ENCODE measurements at places on chromosomes 4 and X.

DNA sequence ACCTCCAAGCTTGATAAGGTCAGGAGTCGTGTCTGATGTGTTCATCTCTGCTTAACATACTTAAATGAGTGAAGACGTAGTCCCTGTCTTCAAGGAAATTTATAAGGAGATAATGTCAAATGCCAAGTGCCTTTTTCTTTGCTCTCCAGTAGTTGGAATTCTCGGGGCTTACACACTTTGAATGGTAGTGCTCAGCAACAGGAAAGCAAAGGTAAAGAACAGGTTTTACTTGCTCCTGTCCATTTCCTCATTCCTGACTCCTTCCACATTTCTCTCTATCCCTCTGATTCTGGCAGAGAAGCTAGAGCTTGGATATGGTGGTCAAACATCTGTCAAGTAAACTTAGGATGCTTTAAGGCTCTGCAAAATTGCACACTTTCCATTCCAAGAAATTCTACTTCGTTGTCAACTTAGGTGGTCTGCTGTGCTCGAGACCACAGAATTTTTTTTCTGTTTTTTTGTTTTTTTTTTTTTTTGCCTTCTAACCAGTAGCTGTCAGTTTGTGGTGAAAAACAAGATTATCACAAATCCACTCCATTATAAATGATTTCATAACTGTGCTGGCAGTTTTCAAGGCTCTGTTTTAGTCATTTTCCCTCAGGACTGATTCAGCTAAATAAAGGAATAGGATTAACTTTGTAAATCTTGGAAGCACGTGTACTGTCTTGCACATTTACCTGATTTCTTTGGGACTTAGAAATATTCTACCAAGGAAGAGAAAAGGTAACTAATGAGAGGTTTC is 180.8 kb upstream of the ANXA3 start:
- DNase-seq, result no peak

DNA sequence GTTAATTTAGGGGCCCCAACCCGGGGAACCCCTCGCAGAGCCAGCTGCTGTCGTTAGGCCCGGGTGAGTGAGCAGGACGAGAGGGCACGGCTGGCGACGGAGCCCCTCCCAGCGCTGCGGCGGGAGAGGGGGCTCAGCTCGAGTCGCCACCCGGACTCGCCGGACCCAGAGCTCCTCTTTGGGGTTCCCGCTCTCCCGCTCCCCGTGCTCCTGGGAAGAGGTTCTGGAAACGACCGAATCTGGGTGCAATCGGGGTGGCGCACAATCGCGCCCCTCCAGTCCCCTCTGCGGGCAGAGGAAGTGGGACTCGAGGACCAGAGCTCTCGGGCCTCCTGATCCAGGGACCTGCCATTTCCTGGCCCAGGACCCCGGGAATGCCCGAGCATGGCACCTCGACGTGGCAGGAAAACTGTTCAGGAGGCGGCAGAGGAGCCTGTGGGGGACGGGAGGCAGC is 37.3 kb upstream of the ARAF start:
- no peak for DNase-seq

- DNase-seq, result no peak
These were observed 105.8 kb upstream of the EGFL6 start for GRCh38 chrX:13463608-13464007.

DNA sequence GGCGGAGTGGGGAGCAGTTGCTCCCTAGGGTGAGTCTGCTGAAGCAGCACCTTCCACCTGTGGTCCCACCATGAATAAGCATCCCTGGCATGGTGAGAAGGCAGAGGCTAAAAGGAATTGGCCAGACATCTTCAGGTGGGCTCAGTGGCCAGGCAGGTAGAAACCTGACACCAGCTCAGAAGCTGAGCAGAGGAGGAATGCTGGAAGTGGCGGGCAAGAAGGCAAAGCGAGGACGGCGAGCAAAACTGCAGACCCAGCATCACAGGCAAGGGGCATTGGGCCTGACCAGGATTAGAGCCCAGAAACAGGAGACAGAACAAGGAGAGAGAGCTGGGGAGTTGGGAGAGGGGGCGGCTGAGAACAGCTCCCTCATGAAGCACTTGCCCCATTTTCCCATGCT is 25.3 kb downstream of the TSC22D3 start:
- DNase-seq, result no peak

DNA sequence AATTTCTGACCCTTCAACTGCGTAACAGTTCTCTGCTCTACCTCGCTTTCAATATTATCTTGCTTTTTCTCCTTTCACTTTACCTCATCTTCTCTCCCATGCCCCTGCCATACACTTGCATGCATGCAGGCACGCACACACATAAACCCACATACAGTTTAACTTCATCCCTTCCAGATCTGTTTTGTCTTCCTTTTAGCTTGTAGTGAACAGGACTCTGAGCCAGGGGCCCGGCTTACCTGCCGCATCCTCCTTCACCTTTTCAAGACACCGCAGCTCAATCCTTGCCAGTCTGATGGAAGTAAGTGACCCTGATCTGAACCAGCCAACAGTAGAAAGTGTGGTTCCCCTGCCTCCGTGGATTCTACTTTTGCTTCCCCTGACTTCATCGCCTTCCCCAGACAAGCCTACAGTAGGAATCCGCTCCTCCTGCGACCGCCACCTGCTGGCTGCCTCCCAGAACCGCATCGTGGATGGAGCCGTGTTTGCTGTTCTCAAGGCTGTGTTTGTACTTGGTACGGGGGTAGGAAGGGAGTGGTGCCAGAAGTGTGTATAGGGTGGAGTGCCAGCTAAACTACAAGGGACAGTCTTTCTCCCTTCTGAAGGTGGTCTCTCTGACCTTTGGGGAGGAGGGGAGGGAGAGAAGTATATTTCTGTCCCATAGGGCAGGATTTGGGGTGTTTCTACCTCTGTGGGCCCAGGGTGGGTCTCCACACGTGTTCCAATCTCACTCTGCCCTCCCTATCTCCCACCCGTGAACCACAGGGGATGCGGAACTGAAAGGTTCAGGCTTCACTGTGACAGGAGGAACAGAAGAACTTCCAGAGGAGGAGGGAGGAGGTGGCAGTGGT is 10.7 kb downstream of the MED12 start:
- peak; percentile 72 for DNase-seq

All from CD4-positive, alpha-beta T cell treated with Interleukin-4 for 4 hours (primary cell).